Activated CD4-positive, alpha-beta T cell treated with anti-CD3 and anti-CD28 coated beads, Interleukin-2, amount 50 U/mL, for 4 hours (primary cell): ENCODE measurements at places on chromosomes 5 and 9.

- no peak for DNase-seq
Observed at GRCh38 chr9:36967997-36968396, 66.1 kb downstream of the PAX5 start.

DNA sequence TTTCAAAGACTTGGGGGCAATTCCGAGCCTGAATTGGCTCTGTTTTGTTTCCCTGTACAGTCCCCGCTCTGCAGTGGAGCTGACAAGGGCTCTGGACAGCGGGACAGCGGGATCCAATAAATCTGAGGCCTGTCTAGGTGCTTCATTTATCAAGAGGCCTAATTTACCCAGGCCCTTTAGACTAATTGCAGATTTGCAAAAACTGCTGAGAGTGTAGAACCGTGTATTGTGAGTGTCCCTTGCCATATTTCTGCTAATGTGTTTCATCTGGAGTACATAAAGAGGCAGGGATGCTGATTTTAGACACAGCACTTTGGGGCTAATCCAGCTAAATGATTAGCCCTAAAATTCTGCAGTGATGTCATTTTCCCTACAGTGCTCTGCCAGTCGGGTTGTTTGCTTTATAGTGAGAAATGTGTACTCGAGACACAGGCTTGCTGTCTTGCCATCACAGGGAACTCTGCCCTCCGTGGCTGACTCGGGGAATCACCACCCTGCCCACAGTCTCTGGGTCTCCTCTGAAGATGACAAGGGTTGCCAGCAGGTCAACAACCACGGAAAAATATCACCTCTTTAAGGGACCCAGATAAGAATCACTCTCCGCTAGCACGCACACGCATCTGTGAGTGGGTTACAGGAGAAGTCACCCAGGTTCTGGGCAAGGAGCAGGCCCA is 592.0 kb downstream of the BNC2 start:
- DNase-seq = no peak

GRCh38 chr5:96176022-96176421 is 214.4 kb upstream of the ELL2 start:
- DNase-seq = no peak

DNA sequence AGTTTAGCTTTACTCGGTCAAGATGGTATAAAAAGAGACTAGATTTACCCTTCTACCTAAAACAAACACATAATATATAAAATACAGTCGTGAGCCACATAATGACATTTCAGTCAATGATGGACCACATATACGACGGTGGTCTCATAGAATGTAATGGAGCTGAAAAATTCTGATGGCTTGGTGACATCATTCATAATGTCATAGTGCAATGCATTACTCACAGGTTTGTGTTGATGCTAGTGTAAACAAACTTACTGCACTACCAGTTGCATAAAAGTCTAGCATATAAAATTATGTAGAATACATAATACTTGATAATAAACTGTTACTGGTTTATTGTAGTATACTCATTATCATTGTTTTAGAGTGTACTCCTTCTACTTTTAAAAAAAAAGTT is 115.9 kb upstream of the GDNF start:
- DNase-seq = no peak

GRCh38 chr5:119312403-119312802 is 43.4 kb upstream of the TNFAIP8 start:
- DNase-seq = no peak

DNA sequence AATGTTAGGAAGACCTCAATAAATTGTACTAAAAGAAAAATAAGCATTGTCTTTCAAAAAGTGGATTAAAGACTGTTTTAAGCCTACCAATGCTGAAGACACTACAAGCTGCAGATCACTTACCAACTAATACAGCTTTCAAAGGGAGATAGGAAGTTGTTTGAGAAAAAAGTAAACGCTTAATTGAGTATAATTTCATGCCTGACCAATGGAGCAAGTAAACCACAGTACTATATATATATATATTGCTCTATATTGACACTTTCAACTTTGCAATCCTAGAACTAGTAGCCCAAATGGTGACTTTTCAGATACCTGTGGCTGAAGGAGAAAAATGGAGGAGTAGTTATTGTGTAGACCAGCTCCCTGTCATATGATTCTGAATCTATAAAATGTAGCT is 85.7 kb downstream of the FREM1 start:
- no peak for DNase-seq

GRCh38 chr5:128101676-128102075 is 18.1 kb downstream of the SLC12A2 start:
- DNase-seq = no peak

- DNase-seq = no peak
Observed at GRCh38 chr5:10793785-10794184, 32.8 kb upstream of the DAP start.

GRCh38 chr9:82894961-82895821 is 167.8 kb downstream of the RASEF start:
- DNase-seq = no peak

DNA sequence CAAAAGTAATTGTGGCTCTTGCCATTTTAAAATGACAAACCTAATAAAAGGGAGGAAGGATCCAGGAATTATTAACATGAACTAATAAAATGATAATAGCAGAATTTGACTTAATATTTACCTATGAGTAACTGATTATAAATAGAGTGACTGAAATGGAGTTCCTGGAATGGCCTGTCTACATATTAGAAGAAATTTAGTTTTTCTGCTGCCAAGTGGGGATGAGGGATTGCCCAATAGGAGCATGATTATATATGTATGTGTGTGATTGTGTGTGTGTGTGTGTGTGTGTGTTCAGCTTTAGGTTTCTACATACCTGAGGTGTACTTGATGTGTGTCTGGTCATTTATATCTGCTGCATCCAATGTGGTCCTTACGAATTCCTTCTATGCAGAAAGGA is 36.6 kb upstream of the ITGA1 start:
- no peak for DNase-seq

GRCh38 chr9:115196919-115197318 is 79.0 kb upstream of the TNC start:
- no peak for DNase-seq

GRCh38 chr5:150245111-150245789 is 44.3 kb downstream of the CAMK2A start:
- no peak for DNase-seq

GRCh38 chr5:66742896-66743247 is 146.7 kb downstream of the MAST4 start:
- DNase-seq = no peak

DNA sequence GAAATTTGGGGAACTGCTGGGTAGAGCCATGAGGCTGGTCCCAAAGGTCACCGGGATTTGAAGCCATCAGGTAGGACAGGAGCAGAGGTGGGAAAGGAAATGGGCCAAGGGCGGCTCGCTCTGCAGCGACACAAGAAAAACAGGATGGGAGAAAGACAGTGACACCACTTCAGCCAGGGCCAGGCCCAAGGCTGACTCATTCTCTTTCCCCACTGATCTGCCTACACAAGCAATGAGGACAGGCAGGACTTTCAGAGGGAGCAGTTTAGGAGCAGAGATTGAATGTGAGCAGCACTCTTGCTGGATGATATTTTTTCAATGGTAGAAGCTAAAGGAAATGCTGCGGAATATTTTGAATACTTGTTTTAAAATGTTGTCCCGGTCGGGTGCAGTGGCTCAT is 3.5 kb downstream of the RUFY1 start:
- no peak for DNase-seq

GRCh38 chr5:78806544-78806943 is 158.0 kb upstream of the LHFPL2 start:
- DNase-seq = no peak

GRCh38 chr5:15852217-15852616 is 327.4 kb downstream of the MARCHF11 start:
- no peak for DNase-seq

- no peak for DNase-seq
Observed at GRCh38 chr5:177132136-177133095, 1.2 kb upstream of the NSD1 start.

DNA sequence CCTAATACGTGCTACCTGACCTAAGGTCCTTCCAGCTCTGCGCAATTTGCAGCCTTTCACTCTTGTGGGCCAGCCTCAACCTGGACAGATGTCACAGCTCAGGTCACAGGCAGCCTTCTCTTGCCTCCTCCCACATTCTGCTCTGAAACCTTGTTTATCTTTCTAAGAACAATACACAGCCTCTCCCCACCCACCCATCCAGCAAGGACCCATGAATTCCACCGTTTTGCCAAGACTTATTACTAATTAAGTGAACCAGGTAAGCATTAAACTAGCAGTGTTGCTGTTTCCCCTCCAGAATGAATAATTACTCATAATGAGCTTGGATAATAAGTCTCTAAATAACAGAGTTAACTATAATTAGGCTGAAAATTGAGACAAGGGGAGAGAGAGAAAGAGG is 11.0 kb downstream of the FABP6 start:
- DNase-seq = no peak

- no peak for DNase-seq
Observed at GRCh38 chr5:2003206-2003605, 120.5 kb upstream of the IRX4 start.

- no peak for DNase-seq
Observed at GRCh38 chr5:81768935-81769452, 18.1 kb upstream of the SSBP2 start.

DNA sequence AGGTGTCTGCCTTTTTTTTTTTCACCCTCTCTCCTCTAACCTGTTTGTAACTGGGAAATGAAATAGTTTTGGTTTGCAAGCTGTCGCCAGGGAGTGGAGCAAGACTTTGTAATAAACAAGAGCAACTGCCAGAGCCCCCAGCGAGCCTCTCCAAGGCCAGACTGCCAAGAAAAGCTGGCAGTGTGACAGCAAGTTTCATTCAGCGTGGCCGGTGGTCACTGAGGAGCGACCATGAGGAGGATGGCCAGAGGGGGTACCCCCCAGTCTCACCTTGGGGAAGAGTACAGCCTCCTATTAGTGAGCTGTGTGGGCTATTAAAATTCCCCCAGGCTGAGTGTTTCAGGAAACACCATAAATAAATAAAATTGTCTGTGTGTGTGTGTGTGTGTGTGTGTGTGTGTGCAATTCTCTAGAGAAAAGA is 49.9 kb downstream of the ZFAND5 start:
- DNase-seq = no peak
